Ovary (tissue), 10 donors: ENCODE measurements at places on chromosomes 13 and 19. TPM values are rescaled to one million over a fixed set of nuclear protein-coding genes. Genes with fewer than 3 reads are reported as not detected.

The CGB7 gene
- polyA plus RNA-seq = 0.15 TPM

The MAB21L1 gene
- 1.0 TPM for polyA plus RNA-seq

The OR4F17 gene
- not detected for polyA plus RNA-seq

The NCR1 gene
- 0.33 TPM for polyA plus RNA-seq

The ZNF284 gene
- 2.1 TPM for polyA plus RNA-seq

The NLRP4 gene
- 0.37 TPM for polyA plus RNA-seq

The ADPRHL1 gene
- 2.3 TPM for polyA plus RNA-seq

The MCEMP1 gene
- polyA plus RNA-seq = 0.06 TPM

GRCh38 chr13:30456290-30456689, 9.4 kb downstream of the HMGB1 start:
- no peak for DNase-seq
- H3K27ac ChIP-seq = no peak overlapping the region
- H3K27me3 ChIP-seq = no peaks in the 10 kb centered on the region
- no peaks in the 10 kb centered on the region for H3K4me1 ChIP-seq

DNA sequence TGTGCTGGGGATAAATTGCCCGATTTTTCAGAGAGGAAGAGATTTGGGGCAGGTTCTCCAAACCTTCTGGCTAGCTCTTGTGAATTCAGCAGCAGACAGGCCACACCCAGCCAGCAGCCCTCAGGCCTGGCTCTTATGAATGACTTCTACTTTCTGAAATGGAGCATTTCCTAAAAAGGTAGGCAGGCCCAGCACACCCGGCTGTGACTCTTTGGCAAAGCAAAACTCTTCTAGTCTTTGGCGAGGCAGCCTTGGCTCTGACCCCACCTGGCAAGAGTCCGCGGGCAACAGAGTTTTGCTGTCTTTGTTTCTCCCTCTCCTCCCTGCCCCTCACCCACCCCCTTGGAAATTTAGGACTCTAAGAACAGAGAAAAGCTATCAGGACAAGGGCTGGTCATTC, 221.2 kb downstream of the ZNF536 start:
- no peaks in the 10 kb centered on the region for H3K27me3 ChIP-seq
- H3K4me1 ChIP-seq = no peaks in the 10 kb centered on the region
- H3K27ac ChIP-seq = no peak overlapping the region
- H3K36me3 ChIP-seq = no peaks in the 10 kb centered on the region
- H3K4me3 ChIP-seq = no peak overlapping the region
- DNase-seq = no peak

- no peaks in the 10 kb centered on the region for H3K27me3 ChIP-seq
- H3K36me3 ChIP-seq = no peaks in the 10 kb centered on the region
- no peak overlapping the region for H3K4me3 ChIP-seq
- H3K4me1 ChIP-seq = no peaks in the 10 kb centered on the region
Observed at GRCh38 chr13:99751517-99752199, 219.9 kb downstream of the ZIC5 start.

GRCh38 chr19:8208119-8208921, 850 bp upstream of the CERS4 start:
- no peaks in the 10 kb centered on the region for H3K27me3 ChIP-seq
- peak overlapping the region; percentile 60 for H3K27ac ChIP-seq
- H3K4me3 ChIP-seq = peak overlapping the region; percentile 55
- no peak for DNase-seq

DNA sequence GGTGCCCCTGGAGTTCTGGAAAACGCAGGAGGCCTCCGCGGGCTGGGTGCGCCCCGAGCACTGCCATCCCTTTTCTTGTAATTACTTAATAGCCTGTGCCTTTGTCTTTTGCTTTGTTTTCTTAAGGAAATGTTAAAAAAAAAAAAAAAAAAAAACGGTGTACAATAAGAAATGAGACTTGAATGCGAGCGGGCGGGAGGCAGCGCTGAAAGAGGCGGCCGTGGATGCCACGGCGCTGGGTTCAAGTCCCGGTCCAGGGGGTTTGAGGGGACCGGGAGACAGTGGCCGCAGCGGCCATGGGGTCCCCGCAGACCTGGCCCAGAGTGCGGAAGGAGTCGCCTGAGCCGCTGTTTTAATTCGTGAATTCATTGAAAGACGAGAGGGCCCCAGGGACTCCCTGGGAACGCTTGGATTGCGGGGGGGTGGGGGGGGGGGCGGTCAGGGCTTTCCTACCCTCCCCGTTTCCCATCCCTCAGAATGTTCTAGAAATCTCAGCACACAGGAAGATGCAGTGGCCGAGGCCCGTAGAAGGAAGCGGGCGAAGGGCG, 349.2 kb upstream of the ARGLU1 start:
- DNase-seq = no peak
- H3K4me3 ChIP-seq = peak overlapping the region; percentile 44
- no peaks in the 10 kb centered on the region for H3K4me1 ChIP-seq
- H3K27ac ChIP-seq = peak overlapping the region; percentile 57
- no peaks in the 10 kb centered on the region for H3K27me3 ChIP-seq

GRCh38 chr19:44677019-44677811, 5.9 kb downstream of the CEACAM19 start:
- no peak overlapping the region for H3K4me3 ChIP-seq
- H3K27ac ChIP-seq = no peak overlapping the region
- no peak for DNase-seq
- no peaks in the 10 kb centered on the region for H3K4me1 ChIP-seq

GRCh38 chr13:77138813-77139212, 111.9 kb upstream of the FBXL3 start:
- no peaks in the 10 kb centered on the region for H3K4me1 ChIP-seq
- no peak overlapping the region for H3K27ac ChIP-seq
- H3K27me3 ChIP-seq = no peaks in the 10 kb centered on the region
- no peak for DNase-seq
- H3K36me3 ChIP-seq = no peaks in the 10 kb centered on the region

DNA sequence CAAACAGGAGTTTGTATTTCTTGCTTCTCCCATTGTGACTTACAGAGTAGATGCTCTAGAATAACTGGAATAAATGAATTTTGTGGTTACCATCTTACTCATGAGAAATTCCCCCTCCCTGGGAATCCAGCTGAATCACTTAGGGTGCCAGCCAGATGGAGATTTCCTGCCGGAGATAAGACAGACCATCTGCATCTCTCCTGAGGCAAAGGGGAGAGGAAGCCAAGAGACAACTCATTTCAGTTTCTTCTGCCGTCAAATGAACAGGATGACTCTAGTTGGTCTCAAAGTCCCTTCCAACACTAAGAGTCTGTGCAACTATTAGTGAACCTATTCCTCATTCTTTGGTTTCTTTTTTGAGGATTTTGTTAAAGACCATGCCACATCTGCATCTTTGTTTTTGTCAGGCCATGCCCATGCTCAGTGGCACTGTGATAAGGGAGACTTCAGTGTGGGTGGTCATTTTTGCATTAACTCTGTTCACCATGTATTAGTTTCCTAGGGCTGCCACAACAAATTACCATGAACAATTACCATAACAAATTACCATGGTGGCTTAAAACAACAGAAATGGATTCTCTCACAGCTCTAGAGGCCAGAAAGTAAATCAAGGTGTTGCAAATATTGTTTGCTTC, 112.8 kb downstream of the NDFIP2 start:
- no peak overlapping the region for H3K4me3 ChIP-seq
- H3K27me3 ChIP-seq = no peaks in the 10 kb centered on the region
- H3K27ac ChIP-seq = no peak overlapping the region
- no peak for DNase-seq
- H3K36me3 ChIP-seq = no peaks in the 10 kb centered on the region

DNA sequence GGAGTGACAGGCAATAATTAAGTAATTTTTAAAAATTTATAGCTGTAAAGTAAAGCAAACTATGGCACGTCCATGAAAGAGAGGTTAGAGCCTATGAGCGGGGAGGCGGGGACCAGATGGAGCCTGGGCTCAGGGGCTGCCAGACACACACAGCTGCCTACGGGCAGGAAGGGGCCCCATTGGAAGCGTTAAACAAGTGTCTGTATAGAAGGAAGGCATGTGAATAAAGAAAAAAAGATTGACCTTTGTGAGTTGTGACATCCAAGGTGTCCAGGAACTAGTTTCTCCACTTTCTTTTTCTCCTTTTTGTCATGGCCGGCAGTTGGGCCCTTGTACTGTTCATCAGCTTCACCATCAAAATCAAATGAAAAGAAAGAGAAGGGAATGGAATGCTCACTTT, 56.8 kb downstream of the LRCH1 start:
- H3K27ac ChIP-seq = no peak overlapping the region
- no peak overlapping the region for H3K4me3 ChIP-seq
- DNase-seq = no peak
- H3K4me1 ChIP-seq = peaks cover 6% of the 10 kb centered on the region
- H3K36me3 ChIP-seq = no peaks in the 10 kb centered on the region

DNA sequence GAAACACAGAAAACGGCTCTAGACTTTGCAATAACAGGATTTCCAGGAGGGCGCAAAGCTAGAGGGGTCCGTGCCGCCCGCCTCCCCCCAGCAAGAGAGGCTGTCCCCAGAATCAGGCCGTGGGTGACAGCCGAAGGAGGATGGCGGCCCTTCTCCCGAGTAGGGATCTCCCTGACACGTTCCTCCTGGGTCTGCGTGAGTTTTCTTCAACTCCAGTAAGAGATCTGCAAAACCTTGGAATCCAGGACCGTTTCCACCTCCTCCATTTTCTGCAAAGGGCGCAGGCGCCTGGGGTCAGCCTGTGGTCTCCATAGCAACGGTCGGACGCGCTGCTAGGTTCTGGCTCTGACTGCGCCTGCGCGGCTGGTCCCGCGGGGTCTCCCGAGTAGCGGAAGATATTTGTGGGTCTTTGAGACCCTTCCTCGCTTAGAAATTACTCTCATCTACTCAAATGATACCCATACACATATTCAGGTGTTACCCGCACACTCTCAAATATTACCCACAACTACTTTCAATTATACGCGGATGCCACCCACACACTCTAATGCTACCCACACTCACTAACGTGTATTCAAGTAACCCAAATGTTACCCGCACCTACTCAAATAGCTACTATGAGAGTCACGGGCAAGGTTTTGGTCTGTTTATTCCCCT, 2.1 kb downstream of the PNMA8C start:
- H3K27ac ChIP-seq = peak overlapping the region; percentile 17
- peak overlapping the region; percentile 44 for H3K4me3 ChIP-seq
- peak; percentile 92 for DNase-seq
- H3K4me1 ChIP-seq = peaks cover 5% of the 10 kb centered on the region

DNA sequence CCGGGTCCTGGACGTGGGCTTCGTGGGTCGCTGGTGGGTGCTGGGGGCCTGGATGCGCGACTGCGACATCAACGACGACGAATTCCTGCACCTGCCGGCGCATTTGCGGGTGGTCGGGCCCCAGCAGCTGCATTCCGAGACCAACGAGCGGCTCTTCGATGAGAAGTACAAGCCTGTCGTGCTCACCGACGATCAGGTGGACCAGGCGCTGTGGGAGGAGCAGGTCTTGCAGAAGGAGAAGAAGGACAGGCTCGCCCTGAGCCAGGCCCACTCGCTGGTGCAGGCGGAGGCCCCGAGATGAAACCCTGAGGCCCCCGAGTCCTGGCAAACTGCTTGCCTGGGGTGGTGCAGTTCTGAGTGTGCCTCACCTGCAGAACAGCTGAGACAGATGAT, 787 bp downstream of the TIMM29 start:
- H3K27me3 ChIP-seq = no peaks in the 10 kb centered on the region
- no peak for DNase-seq
- no peaks in the 10 kb centered on the region for H3K36me3 ChIP-seq
- peaks cover 15% of the 10 kb centered on the region for H3K4me1 ChIP-seq
- no peak overlapping the region for H3K27ac ChIP-seq

- H3K4me1 ChIP-seq = no peaks in the 10 kb centered on the region
- no peaks in the 10 kb centered on the region for H3K36me3 ChIP-seq
- no peaks in the 10 kb centered on the region for H3K27me3 ChIP-seq
- H3K4me3 ChIP-seq = no peak overlapping the region
Observed at GRCh38 chr13:45508776-45509175, 44.0 kb downstream of the COG3 start.

DNA sequence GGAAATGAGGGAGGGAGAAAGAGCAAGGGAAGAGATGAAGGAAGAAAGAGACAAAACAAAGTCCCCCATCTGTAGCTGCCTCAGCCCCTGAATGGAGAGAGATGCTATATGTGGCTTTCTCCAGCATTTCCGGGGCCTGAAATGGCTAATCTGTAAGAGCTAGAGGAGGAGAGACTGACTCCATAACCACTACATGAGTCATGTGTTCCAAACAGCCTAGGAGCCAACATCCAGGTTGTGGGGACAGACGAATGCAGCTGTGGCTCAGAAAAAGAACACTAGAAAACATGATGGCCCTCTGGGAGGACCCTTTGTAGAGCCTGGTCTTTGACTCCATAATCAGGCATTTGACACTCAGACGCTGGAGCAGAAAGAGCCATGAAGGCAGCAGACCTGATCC, 292.0 kb upstream of the ZNF507 start:
- no peaks in the 10 kb centered on the region for H3K36me3 ChIP-seq
- H3K27me3 ChIP-seq = no peaks in the 10 kb centered on the region
- no peak overlapping the region for H3K4me3 ChIP-seq
- no peaks in the 10 kb centered on the region for H3K4me1 ChIP-seq

DNA sequence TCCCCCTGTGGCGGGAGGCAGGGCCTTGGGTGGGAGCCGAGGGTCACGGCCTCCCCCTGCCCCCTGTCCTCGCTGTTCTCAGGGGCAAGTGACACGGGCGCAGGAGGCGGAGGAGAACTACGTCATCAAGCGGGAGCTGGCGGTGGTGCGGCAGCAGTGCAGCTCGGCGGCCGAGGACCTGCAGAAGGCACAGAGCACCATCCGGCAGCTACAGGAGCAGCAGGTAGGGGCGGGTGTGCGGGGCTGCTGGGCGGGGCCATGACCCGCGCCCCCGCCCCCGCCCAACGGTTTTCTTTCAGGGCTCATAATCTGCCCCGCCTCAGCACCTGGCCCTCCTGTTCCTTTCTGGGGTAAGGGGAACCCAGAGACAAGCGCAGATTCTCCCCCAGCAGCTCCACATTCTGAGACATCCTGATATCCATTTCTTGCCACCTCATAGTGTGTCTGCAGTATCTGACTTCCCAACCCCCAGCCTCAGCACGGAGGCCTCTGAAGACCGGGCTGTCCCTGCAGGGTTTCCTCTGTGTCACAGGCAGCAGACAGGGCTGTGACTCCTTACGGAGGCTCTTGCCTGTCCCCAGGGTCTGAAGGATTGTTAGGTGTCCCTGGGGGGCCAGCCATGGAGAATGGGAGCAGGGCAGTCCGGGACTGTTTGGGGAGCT, 15.9 kb downstream of the PRR36 start:
- peaks cover 10% of the 10 kb centered on the region for H3K4me1 ChIP-seq
- no peaks in the 10 kb centered on the region for H3K27me3 ChIP-seq
